ENCODE measurements at places on chromosomes 3 and 15.
A peak's percentile ranks its signal among the peaks of the same experiment; 100 is the strongest.

DNA sequence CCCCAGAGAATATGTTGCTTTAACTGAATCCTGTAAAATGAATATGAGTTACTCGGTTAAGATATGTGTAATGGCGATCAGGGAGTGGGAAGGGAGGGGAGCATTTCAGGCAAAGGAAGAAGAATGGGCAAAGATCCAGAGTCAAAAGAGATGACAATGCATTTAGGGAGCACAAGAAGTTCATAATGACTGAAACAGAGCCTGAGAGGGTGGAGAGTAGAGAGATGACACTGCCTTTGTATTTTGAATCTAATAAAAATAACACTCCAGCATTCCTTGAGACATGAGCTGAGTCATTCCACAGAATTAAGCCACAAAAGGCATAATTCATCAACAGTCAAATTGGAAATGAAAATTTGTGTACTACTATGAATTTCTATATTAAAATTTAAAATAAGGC is 105.3 kb upstream of the PEX5L start:
- no peak for DNase-seq

DNA sequence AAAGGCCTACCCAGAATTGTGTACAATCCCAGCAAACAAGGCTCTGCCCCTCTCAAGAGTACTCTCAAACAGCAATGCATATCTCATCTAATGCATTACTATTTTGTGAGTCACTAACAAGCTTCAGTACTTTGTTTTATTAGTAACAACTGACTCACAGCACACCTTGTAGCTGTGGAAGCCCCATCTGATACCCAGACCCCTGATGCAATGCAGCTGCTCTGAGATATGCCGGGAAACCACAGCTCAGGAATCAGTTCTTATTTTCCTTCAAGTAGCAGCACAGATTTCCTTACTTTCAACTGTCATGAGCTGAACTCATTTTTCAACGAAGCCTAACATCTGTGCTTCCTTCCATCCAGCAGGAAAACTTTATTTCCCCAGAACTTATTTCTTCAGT is 37.8 kb downstream of the CCNL1 start:
- DNase-seq: no peak

DNA sequence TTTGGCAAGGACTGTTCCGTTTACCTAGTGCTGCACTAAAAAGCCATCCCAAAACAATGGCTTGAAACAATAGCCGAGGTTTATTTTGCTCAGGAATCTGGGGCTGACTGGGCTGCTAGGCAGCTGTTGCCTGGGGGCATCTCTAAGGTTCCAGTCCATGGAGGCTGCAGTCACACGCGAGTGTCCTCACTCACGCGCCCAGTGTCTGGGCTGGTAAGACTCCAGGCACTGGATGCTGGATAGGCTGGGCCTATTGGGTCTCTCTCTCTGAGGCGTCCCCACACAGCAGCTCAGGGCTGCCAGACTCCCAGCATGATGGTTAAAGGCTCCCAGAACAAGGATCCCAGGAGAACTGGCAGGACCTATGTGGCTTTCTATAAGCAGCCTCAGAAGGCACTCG is 34.2 kb downstream of the ALS2CL start:
- peak; percentile 35 for DNase-seq

DNA sequence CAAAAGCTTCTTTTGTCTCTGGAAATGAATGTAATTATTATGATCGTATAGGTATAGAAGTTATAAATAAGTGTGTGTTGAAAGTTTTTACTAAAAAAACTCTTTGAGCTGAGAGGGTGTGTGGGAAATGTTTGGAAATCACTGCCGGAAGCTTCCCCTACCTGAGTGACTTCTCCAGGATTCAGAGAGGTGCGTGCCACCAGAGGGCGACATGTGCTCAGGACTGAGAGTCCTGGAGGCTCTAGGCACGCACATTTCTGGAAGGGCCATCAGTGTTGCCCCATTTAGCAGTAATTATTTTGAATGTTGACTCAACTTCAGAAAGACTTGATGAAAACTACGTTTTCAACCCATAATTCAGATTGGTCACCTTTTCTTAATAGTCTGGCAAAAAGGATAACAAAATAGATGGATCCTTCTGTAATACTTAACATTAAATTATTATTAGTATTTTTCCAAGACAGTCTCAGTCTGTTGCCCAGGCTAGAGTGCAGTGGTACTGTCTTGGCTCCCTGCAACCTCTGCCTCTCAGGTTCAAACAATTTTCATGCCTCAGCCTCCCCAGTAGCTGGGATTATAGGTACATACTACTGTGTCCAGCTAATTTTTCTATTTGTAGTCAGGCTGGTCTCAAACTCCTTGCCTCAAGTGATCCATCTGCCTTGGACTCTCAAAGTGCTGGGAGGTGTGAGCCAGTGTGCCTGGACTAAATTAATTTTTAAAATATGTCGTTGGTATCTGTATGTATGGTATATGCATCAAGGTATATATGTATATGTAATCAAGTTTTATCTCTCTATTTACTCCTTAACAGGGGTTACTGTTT is 34.5 kb downstream of the GPR171 start:
- peak; percentile 86 for DNase-seq

DNA sequence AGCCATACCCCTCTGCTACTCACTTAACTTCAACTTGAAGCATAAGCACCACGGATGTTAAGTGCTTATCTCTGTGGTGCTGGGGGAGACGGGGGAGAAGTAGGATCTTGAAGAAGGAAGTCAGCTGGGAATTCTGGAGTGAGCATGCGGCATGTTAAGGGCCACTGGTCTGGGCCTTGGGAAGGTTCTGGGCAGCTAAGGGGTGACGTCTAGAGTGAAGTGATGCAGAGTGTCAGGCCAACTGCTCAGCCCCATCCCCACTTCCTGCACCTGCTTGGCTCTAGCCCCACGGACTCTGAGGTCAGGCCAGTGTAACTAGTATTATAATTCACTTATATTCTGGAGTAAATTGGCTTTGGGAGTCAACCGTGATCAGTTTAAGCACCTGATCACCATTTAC is 228.6 kb downstream of the FMN1 start:
- no peak for DNase-seq

DNA sequence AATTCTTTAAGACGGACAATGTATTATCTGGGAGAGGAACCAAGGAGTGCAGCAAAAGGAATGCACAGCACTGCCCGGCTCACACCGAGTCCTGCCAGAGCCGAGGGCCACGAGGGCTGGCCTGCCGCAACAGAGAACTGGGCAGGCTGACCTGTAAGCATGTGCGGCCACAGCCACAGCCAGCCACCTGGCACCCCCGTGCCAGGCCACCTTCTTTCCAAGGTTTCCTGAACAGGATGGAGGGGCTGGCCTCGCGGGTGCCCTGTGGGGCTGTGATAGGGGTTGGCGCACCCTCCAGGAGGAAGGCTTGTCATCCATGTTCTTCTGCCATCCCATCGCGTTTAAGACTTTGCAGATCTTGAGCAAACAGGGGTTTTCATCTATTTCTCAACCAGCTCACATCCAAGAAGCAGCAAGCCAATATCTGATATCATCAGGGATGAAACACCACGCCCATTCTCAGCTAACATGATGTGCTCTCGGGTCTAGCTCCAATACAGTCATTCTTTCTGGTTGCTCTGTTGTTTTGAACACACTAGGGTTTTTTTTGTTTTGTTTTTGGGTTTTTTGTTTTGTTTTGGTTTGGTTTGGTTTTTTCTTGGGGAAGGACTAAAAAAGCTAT is 10.2 kb downstream of the CA12 start:
- DNase-seq: no peak

- no peak for DNase-seq
Measured at GRCh38 chr3:81291586-81291985, 469.9 kb downstream of the GBE1 start.

DNA sequence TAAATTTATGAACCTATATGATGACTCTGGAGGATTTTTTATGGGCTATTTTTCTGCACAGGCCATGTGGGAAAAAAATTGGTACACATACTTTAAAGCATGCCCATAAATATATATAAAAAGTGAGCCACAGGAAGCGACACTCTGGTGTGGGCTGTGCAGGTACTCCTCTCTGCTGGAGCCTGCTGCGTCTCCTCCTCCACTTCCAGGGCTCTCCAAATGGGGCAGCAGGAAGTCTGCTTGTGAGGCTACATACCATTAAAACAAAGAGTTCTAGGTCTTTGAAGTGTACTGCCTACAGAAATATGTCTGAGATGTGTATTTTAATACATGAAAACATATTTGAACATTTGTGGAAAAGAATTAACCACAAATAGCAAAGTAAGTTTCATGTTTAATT is 135.1 kb downstream of the CTNNB1 start:
- no peak for DNase-seq

DNA sequence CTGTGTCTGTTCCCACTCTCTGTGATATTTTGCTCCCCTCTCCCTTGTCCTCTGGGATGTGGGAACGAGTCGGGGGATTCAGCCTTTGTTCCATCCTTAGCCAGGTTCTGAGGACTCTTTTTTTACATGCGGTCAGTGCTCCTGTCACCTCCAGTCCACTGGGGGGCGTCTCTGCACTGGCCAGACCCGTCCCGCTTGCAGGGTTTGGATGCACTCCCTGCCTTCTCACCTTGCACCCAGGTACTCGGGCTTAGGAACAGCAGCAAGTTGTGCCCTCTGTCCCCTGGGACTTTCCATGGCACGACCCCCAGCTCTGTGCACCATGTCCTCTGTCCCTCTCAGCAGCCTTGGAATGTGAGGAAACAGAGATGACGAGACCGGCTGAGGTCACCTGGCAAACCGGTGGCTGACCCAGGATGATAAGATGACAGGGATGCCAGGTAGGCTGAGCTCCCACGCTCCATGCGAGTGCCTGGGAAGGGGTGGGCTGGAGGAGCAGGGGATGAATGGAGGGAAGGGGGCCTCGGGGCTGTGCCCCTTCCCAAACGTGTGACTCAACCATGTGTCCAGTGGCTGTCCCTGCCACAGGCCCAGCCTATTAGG is 27.3 kb upstream of the FGD5 start:
- peak; percentile 70 for DNase-seq

DNA sequence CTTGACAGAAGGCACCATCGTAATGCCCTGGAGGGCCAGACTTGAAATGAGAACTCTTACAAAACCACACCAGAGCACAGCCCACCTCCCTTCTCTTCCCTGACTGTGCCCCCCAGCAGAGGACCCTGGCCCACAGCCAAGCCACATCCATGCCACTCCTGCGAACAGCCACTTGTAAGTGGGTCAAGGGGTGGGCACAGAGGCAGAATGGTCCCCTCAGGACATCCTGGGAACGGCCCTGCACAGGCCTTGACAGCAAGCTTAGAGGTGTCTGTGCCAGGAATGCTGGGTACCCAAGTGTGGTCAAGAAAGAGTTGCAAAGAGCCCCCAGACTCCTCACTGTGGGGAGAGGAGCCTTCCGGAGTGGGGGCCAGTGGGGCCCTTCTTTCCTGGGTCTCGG is 33.3 kb downstream of the HCN4 start:
- DNase-seq: no peak

DNA sequence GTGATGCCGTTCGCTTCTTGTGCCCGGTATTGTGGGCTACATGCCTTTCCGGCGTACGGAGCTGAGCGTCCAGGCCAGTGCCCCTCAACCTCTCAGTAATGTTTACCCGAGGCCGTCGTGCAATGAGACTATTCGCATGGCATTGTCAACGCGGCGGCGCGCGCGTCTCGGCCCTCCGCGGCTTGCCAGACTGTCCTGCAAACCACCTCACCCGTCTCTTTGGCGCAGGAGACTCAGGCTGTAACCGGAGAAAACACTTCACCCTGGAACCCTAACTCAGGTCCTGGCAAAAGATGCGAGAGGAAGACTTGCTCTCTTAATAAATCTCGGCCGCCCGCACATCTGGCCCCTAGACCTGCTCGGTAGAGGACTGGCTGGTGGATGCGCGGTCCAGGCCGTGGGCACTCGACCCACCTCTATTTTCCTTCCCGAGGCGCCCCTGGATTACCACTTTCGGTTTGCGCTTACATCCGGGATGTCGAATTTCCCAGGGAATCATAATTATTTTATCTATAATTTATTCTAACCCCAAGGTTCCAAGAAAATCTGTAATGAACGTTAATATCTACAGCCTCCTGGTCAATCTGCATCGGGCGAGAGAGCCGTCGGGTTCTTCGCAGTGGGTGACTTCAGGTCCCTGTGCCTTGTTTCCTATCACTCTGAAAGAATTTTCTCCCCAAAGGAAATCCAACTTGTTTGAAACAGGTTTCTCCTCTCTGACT is 71.8 kb upstream of the POLG start:
- no peak for DNase-seq

DNA sequence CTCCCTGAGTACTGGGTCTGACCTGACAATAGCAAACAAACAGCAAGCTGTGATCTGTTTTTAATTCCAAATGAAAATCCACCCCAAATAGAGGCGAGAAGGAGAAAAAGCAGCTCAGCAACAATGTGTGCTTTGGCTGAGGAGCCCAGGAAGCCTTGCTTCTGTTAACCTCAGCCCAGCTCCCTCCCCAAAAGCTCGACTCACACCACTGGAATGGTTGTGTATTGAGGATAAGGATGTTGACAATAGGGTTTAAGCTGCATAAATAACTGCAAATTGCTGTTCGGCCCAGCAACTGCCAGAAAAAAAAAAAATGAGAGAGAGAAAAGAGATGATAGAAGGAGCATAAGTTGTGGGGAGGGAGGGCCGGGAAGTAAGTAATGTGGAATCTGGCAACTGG is 104.0 kb upstream of the TBC1D5 start:
- DNase-seq: no peak

GRCh38 chr15:74340150-74340549 is 27.3 kb downstream of the CYP11A1 start:
- DNase-seq: no peak

GRCh38 chr15:60396100-60396499 is 1.7 kb downstream of the ANXA2 start:
- DNase-seq: no peak

- DNase-seq: no peak
Measured at GRCh38 chr3:184209146-184209923, 20.1 kb upstream of the VWA5B2 start.

DNA sequence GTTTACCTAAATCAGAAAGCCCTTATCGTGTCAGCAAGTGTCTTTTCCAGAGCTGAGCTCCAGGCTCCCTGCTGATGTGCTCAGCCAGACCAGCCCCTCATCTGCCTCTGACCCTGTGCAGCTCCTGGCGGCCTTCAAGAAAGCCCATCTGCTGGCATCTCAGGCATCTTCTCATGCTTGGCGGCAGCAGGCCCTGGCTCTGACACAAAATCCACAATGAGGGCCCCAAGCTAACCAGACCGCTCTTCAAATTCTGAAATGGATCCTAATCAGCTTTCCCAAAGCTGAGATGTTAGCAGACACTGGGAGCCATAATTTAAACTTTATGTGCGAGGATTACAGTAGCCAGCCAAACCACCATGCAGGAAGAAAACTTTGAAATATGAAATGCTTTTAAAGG is 50.8 kb upstream of the CTDSPL start:
- DNase-seq: no peak

DNA sequence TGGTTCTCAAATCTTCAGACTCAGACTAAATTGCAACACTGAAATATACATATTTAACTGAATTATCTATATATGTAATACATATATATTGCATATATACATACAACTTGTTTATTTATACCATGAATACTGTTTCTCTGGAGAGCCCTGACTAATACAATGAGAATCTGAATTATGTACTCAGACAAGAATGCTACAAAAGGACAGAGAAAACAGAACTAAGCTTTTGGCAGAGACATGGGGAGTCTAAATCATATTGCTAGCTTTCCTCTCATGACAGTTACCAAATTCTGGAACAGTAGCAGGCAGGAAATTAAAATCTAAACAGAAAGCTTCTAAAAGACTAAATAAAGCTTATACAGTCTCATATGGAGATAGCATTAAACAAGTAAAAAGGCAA is 142.4 kb upstream of the KCNMB2 start:
- no peak for DNase-seq

- DNase-seq: peak; percentile 36
Measured at GRCh38 chr3:183895296-183895695, 10.6 kb upstream of the PARL start.

Measured in BE2C (cell line).